ENCODE measurements at places on chromosomes 1 and 21.
A peak's percentile ranks its signal among the peaks of the same experiment; 100 is the strongest.

GRCh38 chr1:24725209-24725651 is 20.0 kb upstream of the CLIC4 start:
- DNase-seq = peak; percentile 82

GRCh38 chr21:36034211-36034913 is 26.0 kb downstream of the SETD4 start:
- no peak for DNase-seq

- DNase-seq = no peak
Measured at GRCh38 chr1:204986181-204986580, 56.8 kb upstream of the CNTN2 start.

- no peak for DNase-seq
Measured at GRCh38 chr1:11379851-11380250, 99.1 kb upstream of the DISP3 start.

DNA sequence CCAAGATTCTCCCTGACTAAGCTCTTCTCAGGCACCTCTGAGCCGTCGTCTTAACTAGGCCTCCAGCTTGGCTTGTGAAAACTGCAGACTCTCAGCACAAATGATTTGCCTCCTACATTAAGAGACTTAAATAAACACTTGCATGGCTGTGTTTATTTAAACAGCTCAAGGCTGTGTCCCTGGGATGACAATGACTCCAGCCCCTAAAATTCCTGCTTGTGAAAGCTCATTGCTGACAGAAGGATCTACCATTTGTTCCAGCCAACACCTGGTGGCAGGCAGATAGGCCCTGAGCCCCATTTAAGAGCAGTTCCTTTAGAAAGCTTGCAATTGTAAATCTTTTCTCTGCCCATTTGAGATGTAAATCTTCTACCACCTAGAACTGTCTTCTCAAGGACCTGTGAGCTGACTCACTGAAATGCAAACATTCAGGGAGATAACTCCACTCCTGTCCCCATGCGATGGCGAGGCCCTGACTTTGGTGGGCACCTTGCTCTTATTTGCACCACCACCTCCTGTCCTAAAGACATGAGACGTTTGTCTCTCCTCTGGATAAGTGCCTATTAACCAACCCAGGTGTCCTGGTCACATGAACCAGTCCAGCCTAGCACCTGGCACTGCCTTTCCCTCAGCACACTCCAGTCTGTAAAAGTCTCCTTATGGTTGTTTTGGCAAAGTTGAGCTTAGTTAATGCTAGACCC is 15.1 kb upstream of the PCP4 start:
- no peak for DNase-seq

DNA sequence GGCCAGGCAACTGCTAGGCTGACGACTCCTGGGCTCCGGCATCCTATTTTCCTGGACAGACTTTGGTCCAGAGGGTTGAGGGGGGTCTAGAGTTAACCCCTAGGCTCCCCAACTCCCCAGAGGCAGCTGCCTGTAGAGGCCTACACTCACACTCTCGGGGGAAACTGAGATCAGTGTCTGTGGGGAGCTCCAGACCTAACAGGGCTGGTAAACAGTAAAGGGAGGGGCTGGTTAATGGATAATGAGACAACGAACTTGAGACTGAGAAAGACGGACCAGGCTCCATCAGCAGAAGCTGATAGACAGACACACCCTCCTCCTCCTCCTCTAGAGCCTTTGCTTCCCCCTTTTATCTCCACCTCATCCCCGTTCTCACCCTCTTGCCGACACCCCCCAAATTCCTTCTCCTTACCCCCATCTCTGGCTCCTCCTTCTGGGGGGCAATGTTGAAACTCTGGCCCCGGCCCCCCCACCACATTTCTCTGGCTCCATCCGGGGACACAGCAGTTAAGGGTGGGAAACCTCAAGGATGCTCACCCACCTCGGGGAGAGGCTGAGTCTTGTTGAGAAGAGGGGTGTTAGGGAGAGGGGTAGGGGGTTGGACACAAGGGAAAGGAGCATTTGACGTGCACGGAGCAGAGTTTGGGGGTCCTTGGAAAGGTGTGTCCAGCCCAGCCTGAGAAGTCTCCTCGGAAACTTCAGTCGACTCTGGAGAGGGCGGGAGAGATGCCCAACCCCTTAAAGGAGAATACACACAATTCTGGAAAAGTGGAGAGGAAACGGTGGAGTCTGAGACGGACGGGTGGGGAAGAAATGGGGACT is at the start of gene MTMR11:
Gene MTMR11 (minus strand): TSS at position 710 of the 822 bp plus-strand sequence. CDS start 232 bp downstream, at position 478.
- peak; percentile 31 for DNase-seq

DNA sequence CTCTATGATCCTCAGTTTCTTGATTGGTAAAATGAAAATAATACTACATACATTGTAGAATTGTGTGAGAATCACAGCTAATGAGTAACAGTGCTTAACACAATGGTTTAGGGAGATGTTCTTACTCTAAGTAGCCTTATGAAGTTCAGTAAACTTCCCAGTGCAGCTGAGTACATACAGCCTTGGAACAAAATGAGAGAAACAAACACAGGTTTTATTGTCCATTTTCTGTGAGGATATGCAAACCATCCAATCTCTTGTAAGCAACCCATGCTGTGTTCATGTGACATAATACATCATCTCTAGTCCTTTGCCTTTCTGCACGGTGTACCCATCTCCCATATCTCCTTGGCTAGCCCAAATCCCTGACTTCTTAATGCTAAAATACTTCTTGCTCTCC is 14.7 kb upstream of the STRIP1 start:
- no peak for DNase-seq

DNA sequence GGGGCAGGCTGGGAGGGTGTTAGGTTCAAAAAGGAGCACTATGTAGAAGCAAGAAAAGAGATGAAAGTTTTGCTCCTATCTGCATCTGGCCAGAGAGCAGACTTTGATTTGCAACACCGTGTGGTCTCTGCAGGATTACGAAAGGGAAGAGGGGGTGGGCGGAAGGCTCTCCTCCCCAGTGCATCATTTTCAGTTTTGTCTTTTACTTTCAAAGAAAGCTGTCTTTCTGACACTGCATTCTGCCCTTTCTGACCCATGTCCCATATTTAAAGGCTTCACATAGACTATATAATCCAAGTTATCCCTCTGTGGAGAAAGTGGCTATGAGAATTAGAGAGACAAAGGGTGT is 126.5 kb downstream of the RHOU start:
- DNase-seq = no peak

GRCh38 chr21:45590726-45591618 is 48.7 kb upstream of the SLC19A1 start:
- no peak for DNase-seq

DNA sequence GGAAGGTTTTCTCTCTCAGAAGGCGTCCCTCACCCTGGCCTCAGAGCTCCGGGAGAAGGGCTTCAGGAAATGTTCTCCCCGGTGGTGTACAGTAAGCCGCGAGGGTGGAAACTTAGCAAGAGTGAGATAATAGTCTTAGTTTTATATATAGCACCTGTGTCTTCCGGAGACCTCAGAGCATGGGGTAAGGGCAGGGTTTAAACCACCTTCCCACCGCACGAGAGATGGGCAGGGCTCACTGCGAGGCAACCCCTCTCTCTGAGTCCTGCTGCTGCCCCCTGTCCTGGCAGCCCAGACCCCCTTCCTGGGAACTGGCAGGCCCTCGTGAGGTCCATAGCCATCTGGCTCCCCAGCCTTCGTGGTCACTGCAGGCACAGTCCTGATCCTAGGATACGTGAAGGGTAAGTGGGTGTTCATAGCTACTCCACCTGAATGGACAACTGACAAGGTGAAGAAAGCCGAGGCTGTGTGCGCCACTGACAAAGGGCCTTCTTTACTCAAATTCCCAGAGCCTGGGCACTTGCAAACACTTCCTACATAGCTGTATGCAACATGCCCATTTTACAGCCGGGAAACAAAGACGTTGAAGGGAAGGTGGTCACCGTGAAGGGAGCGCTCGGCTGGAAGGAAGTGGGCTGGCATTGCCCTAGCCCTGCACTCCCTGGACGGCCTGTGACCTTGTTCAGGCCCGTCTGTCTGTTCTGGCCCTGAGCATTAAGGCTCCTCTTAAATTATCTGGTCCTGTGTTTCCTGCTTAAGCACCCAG is 26.9 kb downstream of the ITPKB start:
- DNase-seq = no peak

- no peak for DNase-seq
Measured at GRCh38 chr1:92850019-92850418, 18.2 kb downstream of the RPL5 start.

DNA sequence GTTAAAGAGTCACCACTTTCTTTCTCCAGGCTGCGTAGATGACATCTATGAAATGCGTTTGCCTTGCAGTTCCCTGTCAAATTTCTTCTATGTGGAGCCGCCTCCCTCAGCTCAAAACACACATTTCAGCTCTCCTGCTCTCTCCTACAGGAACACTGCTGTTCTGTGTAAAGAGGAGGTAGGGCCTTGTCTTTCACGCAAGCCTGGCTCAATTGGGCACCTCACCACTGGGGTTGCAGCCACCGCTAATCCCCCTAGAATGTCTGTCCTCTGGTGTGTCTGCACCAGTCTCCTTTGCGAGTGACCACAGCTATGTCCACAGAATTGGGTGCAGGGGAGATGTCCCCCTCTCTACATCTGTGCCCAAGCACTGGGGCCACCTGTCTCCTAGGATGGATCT is 31.8 kb upstream of the CFHR4 start:
- no peak for DNase-seq

- peak; percentile 98 for DNase-seq
Measured at GRCh38 chr1:18941221-18942141, 15.0 kb downstream of the IFFO2 start.

DNA sequence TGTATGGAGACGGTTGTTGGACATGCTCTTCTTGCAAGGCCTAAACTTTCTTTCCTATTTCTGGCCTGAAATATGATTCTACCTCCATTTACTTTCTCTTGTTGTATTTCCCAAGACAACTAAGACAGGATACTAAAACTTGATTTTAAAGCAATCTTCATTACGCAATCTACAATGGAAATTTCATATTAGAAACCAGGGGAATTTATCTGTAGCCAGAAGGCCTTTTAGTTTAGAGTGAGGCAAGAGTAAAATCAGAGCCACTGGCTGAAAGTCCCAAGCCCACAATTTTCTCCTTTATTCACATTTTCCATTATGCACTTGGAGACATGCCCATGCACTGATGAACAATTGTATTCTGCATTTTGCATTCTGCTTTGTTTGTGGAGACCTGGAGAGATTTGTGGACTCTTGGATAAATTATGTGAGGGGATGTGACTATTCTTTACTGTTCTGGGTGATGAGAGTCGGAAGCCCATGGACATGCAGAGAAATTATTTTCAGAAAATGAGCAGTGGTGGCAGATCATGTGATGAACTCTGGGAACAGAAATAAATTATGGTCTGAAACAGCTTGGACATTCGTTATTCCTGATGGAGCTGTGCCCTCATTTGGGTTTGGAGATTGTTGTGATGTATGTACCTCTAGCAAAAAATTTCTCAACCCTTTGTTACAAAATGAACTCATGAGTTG is 336.8 kb downstream of the SEC16B start:
- no peak for DNase-seq

GRCh38 chr21:45418301-45419071 is 13.5 kb downstream of the COL18A1 start:
- no peak for DNase-seq

DNA sequence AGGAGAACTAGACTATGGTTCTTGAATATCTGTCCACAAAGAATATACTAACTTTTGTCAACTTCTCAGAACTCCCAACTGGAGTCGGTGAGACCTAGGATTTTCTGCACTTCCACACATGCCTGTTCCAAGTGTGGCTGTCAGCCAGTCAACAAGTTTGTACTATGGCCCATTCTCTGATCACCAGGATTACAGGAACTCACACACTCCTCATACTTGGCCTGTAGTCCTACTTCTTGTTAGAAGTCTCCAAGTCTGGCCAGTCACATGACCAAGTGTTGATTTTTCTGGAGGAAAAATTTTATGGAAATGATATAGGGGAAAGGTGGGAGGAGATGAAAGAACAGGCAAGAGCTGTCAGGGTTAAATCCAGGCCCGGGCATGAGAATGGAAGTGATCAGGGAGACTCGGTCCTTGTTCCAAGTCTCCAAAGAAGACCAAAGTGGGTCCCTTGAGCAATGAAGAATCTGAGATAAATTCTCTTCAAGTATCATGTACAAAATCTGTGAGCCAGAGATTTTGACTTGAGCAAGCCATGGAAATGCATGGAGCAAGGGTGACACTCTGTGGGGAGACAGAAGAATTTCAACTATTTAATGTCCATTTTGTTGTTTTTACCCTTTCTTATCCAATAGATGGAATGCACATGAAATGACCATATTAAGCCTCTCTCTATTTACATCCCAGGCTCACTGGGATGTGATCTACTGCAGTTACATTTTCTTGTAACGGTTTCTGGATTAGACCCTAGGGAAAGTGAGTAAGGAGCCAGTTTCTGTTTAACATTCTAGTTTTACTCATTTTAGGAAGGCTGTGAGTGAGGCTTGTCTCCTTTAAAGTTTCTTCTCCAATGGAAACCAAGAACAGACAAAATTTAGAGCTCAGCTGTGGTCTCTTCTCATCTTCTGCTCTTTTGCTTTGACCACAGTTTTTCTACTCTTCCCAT is 320.9 kb downstream of the ASTN1 start:
- no peak for DNase-seq

- DNase-seq = no peak
Measured at GRCh38 chr1:198754670-198755069, 115.8 kb downstream of the PTPRC start.

- DNase-seq = no peak
Measured at GRCh38 chr1:100353071-100353801, 930 bp downstream of the CDC14A start.

DNA sequence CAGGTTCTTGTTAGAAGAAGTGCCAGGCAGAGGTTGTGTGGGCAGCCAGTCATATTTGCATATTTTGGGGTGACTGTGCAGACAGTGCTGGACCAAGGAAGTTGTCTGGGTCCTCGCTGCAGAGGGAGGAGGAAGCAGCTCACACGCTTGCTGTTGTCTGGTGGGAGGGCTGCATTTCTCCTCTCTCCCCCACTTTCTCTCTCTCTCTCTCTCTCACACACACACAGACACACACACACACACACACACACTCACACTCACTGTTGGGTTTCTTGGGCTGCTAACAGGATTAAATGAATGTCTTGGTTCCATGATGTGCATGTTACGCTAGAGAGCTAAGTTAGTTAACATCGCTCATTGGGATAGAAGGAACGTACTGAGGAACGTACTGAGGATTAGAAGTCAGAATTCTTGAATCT is 72.9 kb downstream of the AGPAT3 start:
- no peak for DNase-seq

DNA sequence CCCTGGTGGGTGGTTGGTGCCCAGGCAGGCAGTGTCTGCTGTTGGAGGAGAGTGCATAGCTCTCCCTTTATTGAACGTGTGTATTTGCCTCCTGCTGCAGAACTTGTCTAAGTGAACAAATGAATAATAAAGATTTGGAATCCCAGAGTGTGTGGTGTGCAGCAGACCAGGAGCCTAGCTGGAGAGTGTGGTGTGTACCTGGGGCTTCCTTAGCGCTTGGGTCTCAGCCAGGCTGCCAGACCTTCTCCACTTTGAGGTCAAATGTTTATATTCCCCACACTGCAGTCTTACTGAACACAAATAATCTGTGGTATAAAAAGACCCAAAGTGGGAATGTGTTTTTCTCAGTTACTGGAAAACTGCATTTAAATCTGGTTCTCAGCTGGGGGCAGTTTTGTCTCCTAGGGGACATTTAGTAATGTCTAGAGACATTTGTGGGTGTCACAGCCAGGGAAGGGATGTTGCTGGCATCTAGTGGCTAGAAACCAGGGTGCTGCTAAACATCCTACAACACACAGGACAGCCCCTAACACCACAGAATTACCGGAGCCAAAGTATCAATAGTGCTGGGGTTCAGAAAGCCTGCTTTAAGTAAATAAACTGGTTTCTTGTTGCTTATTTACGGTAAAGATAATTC is 23.6 kb downstream of the SLC37A1 start:
- no peak for DNase-seq

- no peak for DNase-seq
Measured at GRCh38 chr1:159937054-159937750, 8.2 kb downstream of the IGSF9 start.
